ENCODE measurements at places on chromosomes 4 and X.

DNA sequence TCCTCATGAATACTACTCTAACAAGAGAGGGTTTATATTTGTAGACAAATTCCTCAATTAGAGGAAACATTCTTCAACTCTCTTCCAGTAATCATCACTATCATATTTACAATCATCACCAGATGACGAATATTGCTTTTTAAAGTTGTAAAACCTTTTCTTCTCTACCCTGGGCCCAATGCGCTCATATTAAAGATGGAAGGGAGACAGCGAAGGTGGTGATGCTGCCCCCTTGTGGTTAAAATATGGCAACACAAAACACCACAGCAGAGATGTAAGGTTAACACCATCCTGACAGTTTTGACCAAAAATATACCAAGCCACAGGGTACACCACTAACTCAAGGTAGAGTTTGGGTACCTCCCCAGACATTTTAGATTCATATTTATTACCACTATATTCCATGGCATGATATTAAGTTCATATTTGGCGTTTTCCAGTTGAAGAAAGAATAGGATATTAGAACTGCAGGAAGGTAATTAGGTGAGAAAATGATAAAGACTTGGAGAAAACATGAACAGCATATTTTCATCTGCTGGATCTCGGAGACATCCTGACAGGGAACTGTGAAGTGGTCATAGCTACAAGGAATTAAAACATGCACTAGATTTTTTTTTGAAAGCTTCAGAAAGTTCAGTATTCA, 72.8 kb downstream of the SLC9A7 start:
- DNase-seq: peak; percentile 4

- DNase-seq: no peak
These were observed 34.5 kb downstream of the PHKA2 start for GRCh38 chrX:18949291-18949943.

DNA sequence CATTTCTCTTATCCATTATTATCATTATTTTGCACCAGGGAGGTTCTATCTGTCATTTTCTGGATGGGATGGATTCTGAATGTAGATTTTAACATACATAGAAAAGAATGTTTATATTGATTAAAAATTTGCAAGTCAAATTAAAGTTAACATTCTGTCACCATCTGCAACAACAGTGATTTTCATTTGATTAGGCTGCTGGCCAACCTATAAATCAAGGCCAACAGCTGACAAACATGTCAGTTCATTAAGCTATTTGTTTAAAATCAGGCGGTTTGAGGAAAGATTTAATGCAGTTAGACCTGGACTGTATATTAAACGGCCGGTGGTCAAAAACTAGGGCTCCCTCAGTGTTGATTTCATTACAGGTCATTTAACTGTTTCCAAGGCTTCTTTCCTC, 109.5 kb upstream of the CBR4 start:
- DNase-seq: no peak

GRCh38 chr4:175633310-175633709, 178.8 kb downstream of the GPM6A start:
- no peak for DNase-seq

GRCh38 chrX:47179221-47179927, 14.3 kb upstream of the UBA1 start:
- DNase-seq: no peak

- no peak for DNase-seq
These were observed 28.3 kb upstream of the UXT start for GRCh38 chrX:47687263-47687662.

DNA sequence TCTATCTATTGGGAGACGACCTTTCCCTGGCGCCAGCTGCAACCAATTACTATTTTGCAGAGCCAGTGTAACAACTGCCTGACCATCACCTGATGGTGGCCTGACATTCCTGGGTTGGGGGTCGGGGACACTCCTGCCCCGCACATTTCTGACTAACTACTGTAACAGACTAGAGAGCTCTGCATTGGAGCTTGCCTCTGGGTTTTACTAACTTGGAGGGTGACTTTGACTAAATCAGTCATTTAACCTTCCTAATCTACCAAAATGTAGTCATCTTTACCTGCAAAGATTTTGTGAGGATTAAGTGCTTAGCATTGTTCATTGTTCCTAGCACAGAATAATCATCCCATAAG, 37.5 kb upstream of the ABCG2 start:
- DNase-seq: no peak

- DNase-seq: no peak
These were observed 238.8 kb downstream of the QDPR start for GRCh38 chr4:17273047-17273446.

- no peak for DNase-seq
These were observed 53.8 kb upstream of the SORCS2 start for GRCh38 chr4:7138223-7139166.

GRCh38 chr4:4200624-4201023, 26.1 kb downstream of the OTOP1 start:
- DNase-seq: no peak

GRCh38 chr4:41598580-41598979, 60.6 kb downstream of the LIMCH1 start:
- DNase-seq: no peak

DNA sequence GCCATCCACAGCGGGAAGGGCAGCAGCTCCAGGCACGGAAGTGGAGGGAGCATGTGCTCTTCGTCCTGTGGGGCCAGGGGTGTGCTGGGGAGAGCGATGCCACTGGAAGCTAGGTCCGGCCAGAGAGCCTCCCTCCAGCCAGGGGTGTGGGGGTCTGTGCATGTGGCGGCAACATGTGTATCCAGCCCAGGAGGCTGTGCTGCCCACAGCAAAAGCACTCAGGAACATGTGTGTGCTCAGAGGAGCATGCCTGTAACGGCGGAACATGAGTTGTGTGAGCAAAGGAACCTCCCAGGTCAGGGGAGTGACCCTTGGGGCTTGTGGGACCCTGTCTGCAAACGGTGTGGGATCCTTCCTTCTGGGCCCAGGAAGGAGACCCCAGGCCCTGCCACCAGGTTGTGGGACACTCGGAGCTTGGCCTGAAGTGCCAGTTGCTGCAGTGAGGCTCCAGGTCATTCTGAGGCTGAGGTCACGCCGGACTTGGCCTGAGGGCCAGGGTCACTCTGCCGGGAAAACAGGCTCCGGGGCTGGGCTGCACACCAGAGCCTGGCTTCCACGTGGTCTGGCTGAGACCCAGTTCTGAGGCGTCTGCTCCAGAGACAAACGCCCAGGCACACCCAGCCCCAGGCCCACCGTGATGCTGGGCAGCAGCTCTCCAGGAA, 37.2 kb downstream of the CPLX1 start:
- no peak for DNase-seq

DNA sequence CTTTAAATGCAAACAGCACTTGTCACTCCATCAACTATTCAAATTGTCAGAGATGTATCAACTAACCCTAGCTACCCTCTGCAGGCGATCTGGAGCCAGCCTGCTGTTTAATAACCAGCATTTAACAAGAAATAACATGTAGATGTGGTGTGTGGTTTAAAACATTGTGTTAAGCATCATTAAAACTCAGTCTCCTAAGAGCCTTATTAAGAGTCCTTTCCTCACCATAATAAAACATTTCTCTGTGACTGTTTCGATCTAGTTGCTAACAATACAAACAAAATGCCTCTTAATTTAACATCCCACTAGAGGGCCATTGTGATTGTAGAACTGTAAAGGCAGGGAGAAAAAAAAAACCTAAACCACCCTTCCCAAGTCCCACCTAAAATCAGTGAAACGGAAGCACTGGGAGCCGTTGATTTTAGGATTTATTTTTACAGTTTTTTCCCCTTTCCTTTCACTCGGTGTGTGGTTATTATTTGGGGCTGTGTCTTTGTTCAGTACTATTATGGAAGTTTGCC, 708.6 kb downstream of the C4orf33 start:
- DNase-seq: no peak

DNA sequence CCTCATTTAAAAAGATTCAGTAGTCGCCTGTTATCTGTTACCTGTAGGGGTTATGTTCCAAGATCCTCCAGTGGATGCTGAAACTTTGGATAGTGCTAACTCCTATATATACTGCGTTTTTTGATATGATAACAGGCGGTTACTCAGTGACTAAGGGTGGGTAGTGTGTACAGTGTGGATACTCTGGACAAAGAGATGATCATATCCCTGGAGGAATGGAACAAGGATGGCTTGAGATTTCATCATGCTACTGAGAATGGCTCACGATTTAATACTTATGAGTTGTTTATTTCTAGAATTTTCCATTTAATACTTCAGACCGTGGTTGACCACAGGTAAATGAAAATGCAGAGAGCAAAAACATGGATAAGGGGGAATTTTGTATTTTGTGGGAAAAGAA, 21.5 kb downstream of the FAM47E start:
- DNase-seq: no peak

GRCh38 chrX:16144420-16144819, 21.1 kb downstream of the GRPR start:
- DNase-seq: no peak

DNA sequence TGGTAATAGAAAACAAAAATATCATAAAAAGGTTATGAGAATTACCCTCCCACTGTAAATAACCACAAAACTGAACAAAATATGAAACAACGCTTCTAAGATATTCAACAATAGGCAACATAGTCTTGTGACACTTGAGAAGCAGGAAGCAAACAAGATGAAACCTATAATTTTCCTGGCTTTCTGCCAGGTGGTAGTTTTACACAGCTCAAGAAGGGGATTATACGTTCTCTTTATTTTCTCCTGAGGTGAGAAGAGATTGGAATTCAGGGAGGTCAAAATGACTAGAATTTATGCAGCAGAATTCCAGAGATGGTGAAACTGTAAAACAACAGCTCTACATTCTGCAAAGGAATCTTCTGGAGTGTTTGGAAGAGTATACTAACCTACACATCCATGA, 186.0 kb downstream of the HHIP start:
- no peak for DNase-seq

GRCh38 chr4:148044089-148044911, 312.4 kb downstream of the ARHGAP10 start:
- no peak for DNase-seq

GRCh38 chr4:2685541-2685940, 70.6 kb downstream of the TNIP2 start:
- no peak for DNase-seq

- no peak for DNase-seq
These were observed 113.0 kb downstream of the ANAPC10 start for GRCh38 chr4:144985014-144985413.

- DNase-seq: no peak
These were observed 98.8 kb downstream of the SCFD2 start for GRCh38 chr4:53267026-53267425.

DNA sequence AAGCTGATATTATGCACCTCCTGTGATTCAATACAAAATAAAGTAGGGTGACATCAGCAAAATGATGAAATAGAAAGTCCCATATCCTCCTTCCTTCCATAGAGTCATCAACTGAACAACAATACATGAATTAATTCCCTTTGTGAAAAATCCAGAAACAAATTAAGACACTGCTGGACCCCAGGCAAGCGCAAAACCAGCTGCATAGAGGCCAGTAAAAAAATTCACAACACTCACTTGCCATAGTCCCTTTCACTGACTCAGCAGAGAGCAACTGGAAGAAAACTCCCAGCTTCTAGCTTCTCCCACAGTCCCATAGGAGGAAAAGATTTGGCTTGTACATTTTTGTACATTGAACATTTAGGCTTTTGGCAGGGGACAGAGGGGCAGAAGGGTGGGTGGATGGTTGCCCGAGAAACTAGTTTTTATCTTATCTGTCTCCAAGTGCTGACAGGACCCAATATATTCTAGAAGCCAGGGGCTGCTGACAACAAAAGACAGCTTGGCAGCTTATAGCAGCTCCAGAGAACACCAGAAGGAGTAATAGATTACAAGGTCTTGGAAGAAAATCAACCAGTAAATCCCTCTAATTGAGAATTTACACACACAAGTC, 124.6 kb downstream of the NDST3 start:
- DNase-seq: no peak

- DNase-seq: no peak
These were observed 163.4 kb downstream of the PDGFRA start for GRCh38 chr4:54392479-54392878.

GRCh38 chr4:2946812-2947600, 16.2 kb downstream of the NOP14 start:
- DNase-seq: no peak

- DNase-seq: no peak
These were observed 1.6 kb downstream of the GRIA3 start for GRCh38 chrX:123185721-123186120.

GRCh38 chr4:113505044-113505443, 256.5 kb downstream of the CAMK2D start:
- DNase-seq: no peak

DNA sequence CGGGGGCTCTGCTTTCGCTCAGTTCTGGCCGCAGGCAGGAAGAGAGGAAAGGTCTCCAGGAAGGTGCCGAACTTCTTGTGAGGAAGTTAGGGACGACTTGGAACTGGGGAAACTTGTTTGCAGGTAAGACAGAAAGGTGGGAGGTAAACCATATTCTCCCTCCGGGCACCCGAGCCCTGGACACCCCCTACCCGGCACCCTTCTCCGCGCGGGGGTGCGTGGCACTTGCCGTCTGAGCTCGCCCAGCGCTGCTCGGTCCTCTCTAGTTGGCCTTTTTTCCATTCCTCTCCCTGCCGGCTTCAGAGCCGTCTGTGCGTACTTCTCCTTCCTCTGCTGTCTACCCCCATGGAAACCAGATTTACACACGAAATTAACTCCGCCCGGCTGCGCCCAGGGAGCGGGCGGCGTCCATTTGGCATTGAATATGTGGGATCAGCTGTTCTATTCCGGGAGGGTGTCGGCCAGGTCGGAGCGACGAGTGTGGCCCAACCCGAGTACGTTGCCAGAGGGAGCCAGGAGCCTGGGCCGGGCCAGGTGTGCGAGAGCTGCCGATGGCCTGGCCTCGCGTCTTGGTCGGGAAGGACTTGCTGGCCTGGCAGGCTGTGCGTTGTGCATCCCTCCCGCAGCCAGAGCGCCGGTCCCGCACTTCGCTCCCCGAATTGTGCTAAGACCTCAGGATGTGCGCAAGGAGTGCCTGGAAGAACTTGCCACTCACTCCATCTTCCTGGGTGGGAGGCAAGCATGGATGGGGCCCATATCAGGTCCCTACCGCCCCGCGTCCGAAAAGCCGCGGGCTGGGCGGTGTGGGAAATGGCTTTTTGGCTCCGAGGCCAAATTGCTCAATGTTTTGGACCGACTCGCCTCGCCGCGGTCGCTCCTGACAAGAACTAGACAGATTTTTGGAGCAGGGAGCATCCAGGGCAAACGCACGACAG, 1.7 kb downstream of the PDGFRA start:
- DNase-seq: no peak

DNA sequence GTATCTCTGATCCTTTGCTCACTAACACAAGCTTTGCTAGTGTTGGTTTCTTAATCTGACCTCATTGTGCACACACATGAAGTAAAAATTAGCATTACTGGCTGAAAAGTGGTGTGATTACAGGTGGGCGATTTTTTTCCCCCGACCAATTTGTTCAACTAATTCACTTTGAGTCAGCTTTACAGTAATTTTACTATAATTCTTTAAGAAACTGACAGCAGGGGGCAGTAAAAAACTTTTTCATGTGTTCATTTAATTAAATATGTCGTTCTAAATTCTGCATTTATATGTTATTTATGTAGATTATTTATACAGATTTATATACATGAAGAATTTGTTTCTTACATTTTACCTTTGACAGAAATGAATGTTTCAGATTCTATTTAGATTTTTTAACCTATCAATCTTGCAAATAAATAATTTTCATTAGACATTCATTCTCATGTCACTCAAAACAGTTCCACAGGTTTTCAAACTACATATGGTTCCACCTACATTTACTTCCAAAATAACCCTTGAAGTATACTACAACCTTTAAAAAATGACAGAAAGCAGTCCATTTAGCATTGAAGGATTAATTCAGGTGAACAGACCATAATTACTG, 17.5 kb downstream of the PALLD start:
- no peak for DNase-seq
